ENCODE measurements at places on chromosomes 3 and 15.

DNA sequence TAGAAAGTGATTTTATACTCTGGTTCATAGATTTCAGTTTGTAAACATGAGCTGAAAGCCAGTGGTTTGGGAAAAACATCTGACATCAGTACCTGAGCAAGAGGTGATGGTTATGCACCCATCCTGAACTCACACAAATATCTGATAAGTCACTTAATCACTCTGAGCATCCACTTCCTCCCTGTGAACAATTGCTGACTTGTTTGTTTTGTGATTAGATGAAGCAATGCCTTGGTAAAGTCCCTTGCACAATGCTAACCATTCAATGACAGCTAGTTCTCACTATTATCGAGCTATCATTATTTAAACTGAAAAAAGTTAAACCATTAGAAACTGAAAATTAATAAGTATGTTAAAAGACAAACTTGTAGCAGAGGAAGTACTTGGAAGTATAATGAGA, 303.0 kb downstream of the PLOD2 start:
- no peak for DNase-seq

DNA sequence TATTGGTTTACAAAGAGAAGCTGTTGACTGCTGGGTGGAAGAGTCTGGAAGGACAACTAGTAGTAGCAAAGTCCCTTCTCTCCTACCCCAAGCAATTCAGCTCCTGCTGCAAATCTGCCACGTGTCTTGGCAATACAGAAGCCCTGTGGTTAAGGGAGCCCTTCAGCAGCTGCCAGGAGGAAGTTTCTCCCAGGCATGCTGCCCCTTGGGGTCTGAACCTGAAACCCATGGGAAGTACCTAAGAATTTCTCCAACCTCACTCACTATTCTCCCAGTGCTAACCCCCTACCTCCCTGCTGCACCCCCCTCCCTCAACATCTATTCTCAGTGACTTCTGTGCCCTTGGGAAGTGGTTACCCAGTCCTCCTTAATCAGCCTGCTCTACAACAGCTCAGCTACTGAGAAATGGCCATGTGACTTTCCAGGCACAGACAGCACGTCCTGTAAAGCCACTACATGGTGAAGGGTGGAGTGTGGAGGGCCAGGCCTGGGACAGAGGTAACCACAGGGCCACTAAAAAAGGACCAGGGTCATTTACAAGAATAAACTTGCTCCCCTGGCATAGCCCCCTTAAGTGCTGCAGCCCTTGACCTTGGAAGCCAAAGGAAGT, 316.6 kb downstream of the NTRK3 start:
- DNase-seq: no peak

DNA sequence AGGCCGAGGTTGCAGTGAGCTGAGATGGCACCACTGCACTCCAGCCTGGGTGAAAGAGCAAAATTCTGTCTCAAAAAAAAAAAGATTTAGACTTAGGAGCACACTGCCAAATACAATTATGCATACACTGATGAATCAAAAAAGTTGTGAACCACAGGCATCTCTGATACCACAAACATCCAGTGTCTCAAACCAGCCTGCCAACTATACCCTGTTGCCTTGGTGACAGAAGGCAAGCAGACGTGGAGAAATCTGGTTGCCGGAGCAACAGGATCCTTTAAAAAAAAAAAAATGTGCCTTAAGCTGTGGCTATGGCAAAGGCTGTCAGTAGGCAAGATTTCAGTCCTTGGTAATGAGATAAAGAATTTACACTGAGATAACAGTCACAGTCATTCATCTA, 202.3 kb downstream of the NEK10 start:
- DNase-seq: no peak

GRCh38 chr3:47378869-47379268, 2.0 kb upstream of the PTPN23 start:
- DNase-seq: no peak

- no peak for DNase-seq
Observed at GRCh38 chr15:78453447-78453846, 15.4 kb downstream of the IREB2 start.

- no peak for DNase-seq
Observed at GRCh38 chr15:36972704-36973103, 127.6 kb downstream of the MEIS2 start.

DNA sequence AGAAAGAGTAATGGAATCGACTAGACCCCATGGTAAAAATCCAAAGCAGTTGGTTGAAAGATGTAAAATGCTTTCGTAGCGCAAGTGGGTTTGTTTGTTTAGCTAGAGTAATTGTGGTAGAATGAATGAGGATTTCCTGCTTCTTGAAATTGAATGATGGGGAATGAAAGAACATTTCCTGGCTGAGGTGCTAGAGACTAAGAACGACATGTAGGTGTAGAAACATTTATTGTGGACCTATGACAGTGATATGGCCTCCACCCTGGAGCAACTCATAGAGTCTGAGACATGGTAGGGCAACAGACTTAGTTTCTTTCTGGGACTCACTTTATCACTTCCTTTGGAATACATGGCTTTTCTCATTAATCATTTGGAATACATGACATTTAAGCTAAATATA, 467.6 kb upstream of the CFAP20DC start:
- DNase-seq: no peak

DNA sequence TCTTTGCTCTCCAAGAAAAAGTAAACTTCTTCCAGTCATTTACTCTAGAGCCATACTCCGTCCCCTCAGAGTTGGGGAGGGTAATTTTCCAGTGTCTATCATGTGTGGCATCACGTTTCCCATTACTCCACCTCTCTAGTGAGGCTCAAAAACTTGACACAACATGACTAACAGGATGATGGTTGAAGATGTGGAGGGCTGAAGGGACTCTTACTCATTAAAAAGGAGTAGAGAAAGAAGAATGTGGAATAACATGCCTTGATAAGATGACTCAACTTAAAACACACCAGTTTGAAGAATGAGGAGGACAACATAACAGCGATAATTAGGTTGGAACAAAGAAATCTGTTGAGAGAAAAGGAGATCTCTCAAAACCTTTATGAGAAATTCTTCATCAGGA, 894.3 kb downstream of the OTOL1 start:
- no peak for DNase-seq

GRCh38 chr3:29128001-29128400, 152.9 kb upstream of the RBMS3 start:
- DNase-seq: no peak

GRCh38 chr3:98875535-98875934, 26.0 kb downstream of the DCBLD2 start:
- DNase-seq: no peak

GRCh38 chr3:7667774-7668173, 806.9 kb downstream of the GRM7 start:
- no peak for DNase-seq

DNA sequence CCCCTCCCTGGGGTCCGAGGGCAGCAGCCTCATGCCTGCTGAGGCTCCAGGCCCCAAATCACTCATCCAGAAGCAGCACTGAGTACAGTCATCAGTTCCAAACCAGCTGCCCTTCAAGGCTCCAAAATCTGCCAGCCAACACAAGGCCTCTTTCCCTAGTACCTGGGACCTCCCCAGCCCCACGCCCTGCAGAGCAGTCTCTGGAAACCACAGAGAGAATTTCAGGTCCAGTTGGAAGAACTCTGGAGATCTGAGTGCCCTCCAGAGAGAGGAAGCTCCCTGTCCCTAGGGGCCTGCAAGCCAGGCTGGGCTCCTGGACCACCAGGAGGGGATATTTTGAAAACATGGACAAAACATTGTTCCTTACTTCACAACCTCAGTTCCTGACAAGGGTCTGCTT, 26.2 kb downstream of the TKT start:
- no peak for DNase-seq

GRCh38 chr3:189458528-189458927, 172.7 kb upstream of the TP63 start:
- DNase-seq: peak; percentile 43

- DNase-seq: no peak
Observed at GRCh38 chr15:71715914-71716313, 94.4 kb upstream of the NR2E3 start.

DNA sequence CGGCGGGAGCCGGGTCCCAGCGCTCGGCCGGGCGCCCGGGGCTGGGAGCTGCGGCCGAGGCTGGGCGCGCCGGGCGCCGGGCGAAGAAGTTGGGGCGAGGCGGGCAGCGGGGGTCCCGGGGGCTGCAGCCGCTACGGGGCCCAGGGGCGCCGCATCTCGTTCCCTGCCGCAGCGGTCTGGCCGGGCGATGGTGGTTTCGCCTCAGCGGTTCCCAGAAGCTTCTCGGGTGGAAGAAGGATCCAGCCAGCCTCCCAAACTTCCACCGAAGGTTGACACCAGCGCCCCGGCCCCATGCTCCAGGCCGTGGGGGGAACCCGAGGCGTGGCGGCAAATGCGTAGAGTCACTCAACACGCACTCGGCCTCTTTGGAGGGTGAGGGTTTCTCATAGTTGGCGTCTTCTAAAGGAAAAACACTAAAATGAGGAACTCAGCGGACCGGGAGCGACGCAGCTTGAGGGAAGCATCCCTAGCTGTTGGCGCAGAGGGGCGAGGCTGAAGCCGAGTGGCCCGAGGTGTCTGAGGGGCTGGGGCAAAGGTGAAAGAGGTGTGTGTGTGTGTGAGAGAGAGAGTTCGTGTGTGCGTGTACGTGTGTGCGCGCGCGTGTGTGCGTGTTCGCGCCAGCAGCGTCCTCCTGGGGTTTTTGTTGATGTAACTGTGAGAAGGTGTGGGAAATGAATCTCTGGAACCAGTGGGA, 940 bp downstream of the BOC start:
- DNase-seq: no peak

- no peak for DNase-seq
Observed at GRCh38 chr3:129117134-129117533, 4.5 kb downstream of the RAB43 start.

DNA sequence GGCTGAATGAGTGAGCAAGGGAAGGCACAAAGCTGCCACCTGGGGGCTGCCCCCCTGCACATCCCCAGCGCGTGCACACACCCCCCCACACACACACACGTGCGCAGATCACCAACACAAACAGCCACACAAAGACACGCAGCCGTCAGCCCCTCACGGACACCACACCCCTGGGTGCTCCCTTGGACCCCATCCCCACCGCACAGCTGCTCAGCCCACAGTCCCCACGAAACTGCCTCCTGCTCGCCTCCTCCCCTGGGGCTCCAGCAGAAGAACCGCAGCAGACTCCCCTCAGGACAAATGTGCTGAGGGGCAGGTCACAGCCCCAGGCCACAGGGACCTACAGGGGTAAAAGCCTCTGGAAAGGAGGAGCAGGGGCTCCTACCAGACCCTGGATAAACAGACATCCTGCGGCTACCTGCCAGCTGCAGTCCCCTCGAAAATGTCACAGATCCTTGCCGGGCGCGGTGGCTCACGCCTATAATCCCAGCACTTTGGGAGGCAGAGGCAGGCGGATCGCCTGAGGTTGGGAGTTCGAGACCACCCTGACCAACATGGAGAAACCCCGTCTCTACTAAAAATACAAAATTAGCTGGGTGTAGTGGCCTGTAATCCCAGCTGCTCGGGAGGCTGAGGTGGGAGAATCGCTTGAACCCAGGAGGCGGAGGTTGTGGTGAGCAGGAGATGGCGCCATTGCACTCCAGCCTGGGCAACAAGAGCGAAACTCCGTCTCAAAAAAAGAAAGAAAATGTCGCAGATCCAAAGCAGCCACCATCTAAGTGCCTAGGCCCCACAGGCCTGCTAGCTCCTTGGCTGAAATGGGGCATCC, 6.5 kb downstream of the TWF2 start:
- no peak for DNase-seq

GRCh38 chr15:25171856-25172687, 217.3 kb downstream of the SNRPN start:
- no peak for DNase-seq

- DNase-seq: no peak
Observed at GRCh38 chr15:100726070-100726420, 123.7 kb downstream of the ASB7 start.

DNA sequence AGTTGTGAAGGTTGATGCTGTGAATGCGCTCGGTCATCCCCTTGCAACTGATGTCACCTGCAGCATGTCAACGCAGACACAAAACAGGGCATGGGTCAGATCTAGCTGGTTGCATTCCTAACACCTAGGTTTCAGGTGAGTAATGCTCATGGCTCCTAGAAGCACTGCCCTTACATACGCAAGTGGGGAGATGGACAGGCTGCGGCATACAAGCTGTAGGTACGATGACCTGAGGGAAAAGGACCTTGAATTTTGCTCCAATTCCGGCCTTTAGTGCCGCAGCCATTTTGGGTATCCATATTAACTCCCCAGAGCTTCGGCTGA, 58.0 kb downstream of the TIGIT start:
- DNase-seq: no peak

DNA sequence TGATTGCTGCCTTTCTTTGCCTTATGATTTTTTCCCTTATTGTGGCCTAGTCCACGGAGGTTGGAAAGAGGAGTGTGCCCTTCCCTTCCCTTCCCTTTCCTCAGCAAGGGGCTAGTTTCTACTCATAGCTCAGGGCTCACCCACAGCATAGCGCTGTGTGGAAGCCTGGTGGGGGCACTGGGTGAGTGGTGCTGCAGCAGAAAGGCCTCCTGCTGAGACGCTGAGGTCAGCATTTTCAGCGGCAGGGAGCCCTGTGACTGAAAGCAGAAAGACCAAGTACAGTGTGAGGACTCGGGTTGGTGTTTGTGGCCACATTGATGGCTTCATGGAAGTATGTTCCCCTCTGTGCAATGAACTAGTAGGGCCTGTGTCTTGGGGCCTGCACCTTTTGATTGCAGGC, 21.9 kb downstream of the CACNA1D start:
- DNase-seq: no peak

DNA sequence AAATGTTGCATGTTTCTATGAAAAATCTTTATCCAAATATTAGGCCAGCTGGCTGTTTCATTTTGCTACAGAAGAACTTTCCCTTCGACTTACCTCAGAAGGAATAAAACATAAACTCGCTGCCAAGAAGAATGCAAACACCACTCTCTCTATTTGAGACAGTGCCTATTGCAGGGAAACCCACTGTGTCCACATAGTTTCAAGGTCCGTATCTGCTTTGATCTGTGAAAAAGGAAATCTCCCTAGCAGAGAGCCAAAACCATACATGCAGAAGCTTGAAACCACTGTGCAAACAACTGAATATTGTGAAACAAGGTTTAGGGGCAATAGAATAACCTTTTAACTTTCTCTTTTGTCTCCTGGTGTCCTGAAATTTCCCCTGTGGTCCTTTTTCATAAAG, 35.0 kb upstream of the CAPN7 start:
- DNase-seq: no peak

GRCh38 chr3:71317749-71318457, 265.6 kb downstream of the FOXP1 start:
- DNase-seq: no peak

GRCh38 chr3:149401926-149402310, 24.5 kb upstream of the TM4SF1 start:
- peak; percentile 44 for DNase-seq

GRCh38 chr3:187025254-187025655, 94.9 kb downstream of the ST6GAL1 start:
- no peak for DNase-seq

GRCh38 chr3:197791892-197792647, 1.0 kb downstream of the LRCH3 start:
- no peak for DNase-seq

DNA sequence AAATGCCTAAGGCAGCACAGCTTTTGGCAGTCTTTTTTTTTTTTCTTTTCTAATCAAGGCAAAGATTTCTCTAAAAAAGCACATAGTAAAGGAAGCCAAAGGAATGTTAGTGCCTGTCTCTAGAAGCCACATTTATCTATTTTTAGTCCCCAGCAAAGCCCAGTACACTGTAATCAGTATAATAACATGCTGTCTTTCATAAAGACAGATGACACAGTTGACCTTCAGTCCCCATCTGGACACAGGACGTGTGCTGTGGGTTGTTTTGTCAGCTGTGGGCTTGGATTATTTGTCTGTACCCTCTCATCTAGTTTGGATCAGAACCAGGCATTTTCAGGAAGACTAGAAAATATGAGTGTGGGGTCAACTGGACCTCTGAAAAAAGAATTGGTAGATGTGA, 110.4 kb upstream of the CTNNB1 start:
- DNase-seq: no peak
